Stimulated activated CD8-positive, alpha-beta memory T cell treated with anti-CD3 and anti-CD28 coated beads, Interleukin-15, amount 100 ng/mL, for 24 hours (primary cell): ENCODE measurements at places on chromosomes 7 and 10.
A peak's percentile ranks its signal among the peaks of the same experiment; 100 is the strongest.

DNA sequence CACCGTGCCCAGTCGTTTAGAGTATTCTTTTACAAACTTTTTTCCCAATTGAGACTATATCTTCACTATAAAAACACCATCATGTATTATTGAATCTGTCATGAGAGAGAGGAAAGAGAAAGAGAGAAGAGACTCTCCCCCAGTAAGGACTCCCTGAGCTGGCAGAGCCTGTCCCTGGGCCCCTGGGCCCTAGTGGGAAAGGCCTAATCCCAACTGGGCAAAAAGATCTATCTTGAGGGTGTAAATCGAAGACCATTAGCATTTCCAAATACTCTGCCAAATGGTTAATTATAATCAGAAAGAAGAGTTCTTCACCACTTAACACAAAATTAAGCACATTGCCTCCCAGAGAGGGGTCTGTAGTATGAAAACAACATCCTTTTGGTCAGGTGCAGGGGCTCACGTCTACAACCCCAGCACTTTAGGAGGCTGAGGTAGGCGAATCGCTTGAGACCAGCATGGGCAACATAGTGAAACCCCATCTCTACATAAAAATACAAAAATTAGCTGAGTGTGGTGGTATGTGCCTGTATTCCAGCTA is 108.2 kb downstream of the SKIDA1 start:
- no peak for DNase-seq

- DNase-seq: no peak
These were observed 77.0 kb downstream of the AASS start for GRCh38 chr7:122067077-122067476.

DNA sequence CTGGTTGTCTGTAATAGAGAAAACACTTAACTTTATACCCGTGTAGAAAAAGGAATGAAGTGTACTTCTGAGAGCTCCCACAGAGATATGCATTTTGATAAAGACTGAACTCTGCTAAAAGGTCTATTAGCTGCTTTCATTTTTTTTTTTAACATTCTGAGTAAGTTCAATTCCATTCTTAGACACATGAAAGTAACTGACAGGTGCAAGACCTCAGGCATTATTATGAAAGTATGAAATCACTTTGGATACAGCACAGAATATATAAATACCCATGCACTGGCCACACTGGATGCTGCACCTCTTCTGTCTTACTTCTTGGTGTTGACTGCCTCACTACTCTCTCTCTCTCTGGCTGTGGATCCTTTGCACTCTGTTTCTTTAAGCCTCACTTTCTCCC is 46.2 kb downstream of the VWDE start:
- DNase-seq: no peak

DNA sequence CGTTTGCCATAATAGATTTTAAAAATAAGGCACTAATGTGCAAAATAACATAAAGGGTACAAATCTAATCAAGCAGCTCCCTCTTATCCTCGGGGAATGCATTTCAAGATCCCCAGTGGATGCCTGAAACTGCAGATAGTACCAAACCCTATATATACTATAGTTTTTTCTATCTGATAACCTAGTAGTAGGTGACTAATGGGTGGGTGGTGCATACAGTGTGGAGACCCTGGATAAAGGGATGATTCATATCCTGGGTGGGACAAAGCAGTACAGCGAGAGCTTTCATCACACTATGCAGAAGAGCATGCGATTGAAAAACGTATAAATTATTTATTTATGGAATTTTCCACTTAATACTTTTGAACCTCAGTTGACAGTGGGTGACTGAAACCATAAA is 464.5 kb downstream of the GRID1 start:
- DNase-seq: no peak

DNA sequence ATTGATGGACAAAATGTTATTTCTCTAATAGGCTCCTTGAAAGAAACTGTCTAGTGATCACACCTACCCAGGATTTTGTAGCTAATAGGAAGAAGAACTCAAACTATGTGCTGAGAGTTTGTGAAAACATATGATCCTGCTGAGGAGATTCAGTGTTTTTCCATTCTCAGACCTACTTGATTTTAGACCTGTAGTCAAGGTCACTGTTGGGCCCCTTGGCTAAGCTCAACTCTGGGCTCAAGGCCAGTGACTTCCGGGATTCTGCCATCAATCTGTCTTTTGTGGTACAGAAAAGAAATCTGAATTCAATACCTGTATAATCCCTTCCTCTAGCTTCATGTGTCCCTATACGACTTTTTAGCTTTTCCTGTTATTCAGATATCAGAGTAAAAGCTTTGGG is 79.7 kb upstream of the FERD3L start:
- no peak for DNase-seq

DNA sequence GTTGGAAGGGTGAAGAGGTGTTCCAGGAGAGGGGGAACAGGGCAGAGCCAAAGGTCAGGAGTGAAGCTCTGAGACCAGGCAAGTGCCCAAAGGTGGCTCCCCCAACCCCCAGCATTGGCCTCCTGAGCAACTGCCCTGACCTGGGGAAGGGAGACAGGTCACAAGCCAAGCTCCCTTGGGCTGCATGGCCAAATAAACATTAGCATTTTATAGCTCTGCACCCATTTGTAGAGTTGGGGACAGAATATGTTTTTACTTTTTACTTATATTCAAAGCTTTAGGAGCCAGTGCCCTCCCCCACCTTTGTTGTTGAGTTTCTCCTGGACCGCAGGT is 4.0 kb downstream of the UNC5B start:
- no peak for DNase-seq

GRCh38 chr10:35058134-35058533 is 32.0 kb downstream of the CUL2 start:
- DNase-seq: no peak

- DNase-seq: no peak
These were observed 126.0 kb upstream of the GDF10 start for GRCh38 chr10:47173929-47174442.

DNA sequence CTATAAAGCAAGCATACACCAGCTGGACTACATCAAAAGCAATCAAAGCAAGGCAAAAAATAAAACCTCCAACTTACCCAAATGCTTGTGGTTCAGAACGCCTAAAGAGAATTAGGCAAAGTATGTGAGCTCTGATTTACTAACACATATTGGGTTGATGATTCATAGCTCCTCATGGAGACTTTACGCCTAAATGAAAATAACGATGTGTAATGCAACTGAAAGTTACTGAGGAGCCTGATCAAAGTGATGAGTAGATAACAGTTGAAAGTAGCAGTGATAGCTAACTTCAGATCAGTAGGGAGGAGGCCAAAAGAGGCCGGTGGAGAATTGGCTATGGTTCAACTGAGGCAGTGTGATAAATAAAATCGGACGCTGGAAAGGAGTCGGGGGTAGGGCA is 85.0 kb downstream of the MPP7 start:
- no peak for DNase-seq

DNA sequence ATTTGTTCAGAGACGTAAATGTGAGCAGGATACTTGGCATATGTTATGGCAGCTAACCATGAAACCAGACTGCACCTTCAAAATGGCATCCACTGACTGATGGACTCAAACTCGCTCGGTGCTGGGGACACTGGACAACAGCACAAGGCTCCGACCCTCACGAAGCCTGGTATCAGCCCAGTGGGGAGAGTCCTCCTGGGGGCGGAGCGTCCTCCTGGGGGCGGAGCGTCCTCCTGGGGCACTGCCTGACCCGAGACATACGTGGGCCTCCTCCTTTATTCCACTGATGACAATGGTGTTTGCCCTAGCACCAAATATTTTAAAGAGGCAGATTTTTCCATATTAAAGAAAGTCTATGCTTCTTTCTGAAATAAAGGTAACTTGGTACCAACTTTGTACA is 39.5 kb downstream of the ESYT2 start:
- no peak for DNase-seq

- DNase-seq: no peak
These were observed 828.8 kb downstream of the CCSER2 start for GRCh38 chr10:85157206-85157605.

- no peak for DNase-seq
These were observed 44.4 kb downstream of the CUBN start for GRCh38 chr10:17085011-17085725.

DNA sequence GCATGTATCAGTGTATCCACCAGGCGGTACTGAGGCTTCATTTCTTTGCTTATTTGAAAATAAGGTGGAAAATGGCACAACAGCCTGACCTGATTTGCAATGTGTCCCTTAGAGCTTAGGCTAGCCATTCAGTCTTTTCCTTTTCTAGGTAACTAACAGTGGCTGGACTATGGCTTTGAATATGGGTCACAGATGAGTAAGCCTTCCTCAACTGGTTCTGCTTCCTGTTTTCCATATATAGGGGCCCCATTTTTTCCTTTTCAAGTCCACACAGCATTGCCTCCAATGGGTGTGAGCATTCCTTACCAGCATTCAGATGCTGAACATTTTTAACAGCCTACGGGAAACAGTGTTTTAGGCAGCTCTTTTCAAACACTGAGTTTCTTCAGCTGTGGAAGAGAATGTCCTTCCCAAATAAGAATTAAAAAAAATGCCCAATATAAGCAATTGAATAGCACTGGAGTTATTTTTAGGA is 3.9 kb upstream of the ITGB1 start:
- DNase-seq: no peak

GRCh38 chr7:104943502-104944343 is 70.3 kb upstream of the KMT2E start:
- DNase-seq: peak; percentile 17

GRCh38 chr7:120337308-120337907 is 64.4 kb downstream of the KCND2 start:
- no peak for DNase-seq

- DNase-seq: no peak
These were observed 559 bp downstream of the VTI1A start for GRCh38 chr10:112447620-112447928.

DNA sequence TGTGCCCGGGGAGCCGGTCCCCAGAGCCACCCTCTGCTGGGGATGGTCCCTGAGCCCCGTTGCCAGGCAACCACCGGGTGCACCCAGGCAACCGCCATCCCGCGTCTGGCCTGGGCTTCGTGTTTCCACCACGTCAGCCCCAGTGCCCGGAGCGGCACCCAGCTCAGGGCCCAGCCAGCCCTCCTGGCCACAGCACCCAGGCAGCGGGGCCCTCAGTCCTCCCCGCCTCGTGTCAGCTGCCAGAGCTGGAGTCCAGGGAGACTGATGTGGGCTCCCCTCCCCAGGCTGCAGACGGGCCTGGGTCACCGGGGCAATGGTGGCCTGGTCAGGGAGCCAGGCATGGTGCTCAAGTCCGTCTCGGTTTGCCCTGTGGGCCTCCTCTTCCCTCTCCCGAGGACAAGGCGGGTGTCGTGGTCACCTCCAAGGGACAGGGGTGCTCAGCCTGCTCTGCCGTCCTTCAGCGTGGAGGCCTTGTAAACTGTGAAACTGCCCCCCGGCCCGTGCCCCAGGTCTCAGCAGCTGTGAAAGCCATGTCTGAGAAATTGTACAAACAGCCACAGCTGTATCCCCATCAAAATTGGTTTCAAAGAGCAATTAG is 72.5 kb downstream of the MICALL2 start:
- DNase-seq: no peak

- DNase-seq: no peak
These were observed 60.1 kb upstream of the NFE2L3 start for GRCh38 chr7:26091933-26092332.

DNA sequence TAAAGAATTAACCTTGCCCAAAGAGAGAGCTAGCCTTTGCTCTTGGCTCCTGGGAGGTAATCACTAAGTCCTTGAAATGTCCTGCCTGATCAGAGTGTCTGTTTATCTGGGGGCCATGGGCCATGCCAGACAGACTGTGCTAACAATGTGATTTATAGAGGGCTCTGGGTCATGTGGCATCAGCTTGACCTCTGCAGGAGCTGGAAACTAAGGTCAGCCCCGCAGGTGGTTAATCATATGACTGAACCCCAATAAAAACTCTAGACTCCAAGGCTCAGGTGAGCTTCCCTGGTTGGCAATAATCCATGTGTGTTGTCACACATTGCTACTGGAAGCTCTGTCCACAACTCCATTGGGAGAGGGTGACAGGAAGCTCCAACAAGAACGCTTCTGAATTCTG is 47.5 kb downstream of the NDUFB2 start:
- no peak for DNase-seq

GRCh38 chr10:70784471-70784870 is 706 bp downstream of the TBATA start:
- DNase-seq: no peak

DNA sequence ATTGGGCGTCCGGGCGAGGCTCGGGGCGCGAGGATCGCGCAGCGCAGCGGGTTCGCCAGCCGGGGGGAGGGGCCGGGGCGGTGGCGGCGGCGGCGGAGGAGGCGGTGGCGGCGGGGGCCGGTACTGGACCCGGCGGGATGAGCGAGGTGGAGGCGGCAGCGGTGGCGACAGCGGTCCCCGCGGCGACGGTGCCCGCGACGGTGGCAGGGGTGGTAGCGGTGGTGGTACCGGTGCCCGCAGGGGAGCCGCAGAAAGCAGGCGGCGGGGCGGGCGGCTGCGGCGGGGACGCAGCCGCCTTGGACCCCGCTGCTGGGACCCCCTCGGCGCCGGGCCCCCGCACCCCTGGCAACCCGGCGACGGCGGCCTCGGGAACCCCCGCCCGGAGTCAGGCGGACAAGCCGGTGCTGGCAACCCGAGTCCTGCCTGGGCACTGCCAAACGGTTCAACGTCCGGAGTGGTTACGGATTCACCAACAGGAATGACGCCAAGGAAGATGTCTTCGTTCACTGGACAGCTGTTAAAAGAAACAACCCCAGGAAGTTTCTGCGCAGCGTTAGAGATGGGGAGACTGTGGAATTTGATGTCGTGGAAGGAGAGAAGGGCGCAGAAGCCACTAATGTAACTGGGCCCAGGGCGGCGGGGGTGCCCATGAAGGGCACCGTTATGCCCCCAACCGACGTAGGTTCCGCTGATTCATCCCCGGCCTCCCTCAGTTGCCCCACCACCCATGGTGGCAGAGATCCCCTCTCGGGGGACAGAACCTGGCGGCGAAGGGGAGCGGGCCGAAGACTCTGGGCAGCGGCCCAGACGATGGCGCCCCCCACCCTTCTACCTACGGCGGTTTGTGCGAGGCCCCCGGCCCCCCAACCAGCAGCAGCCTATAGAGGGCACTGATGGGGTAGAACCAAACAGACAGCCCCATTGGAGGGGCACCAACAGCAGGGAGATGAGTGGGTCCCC is 100.3 kb upstream of the CPXM2 start:
- no peak for DNase-seq

DNA sequence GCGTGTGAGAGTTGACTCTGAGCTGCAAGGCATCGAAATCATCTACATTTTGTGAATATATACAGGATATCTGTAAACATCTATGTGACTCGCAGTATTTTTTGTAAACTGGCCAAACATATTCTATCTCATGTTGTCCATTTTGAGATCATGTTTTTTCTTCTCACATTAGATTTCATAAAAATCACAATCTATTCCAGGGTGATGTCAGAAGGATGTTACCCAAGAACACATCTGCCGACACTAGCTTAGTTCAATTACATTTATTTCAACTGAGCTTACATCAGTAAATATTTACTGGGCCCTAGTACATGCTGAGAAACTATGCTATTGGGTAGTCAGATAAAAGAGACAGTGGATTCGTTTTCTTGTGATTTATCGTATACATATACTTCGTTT is 2.5 kb upstream of the BUB3 start:
- DNase-seq: no peak
